Right renal pelvis (tissue), 4 donors: ENCODE measurements at places on chromosomes 13 and 19. TPM values are rescaled to one million over a fixed set of nuclear protein-coding genes. Genes with fewer than 3 reads are reported as not detected.

GAPDHS gene
- not detected for polyA plus RNA-seq

ZNF208 gene
- 7.8 TPM for polyA plus RNA-seq

MOB3A gene
- polyA plus RNA-seq, result 24.2 TPM

RASAL3 gene
- 0.50 TPM for polyA plus RNA-seq

FOXA3 gene
- polyA plus RNA-seq, result 0.43 TPM

GPR183 gene
- polyA plus RNA-seq, result 4.4 TPM

ZNF582 gene
- polyA plus RNA-seq, result 9.3 TPM

C13orf42 gene
- polyA plus RNA-seq, result 0.22 TPM

LRRC25 gene
- polyA plus RNA-seq, result 1.0 TPM

DOCK6 gene
- polyA plus RNA-seq, result 39.1 TPM

PRR20A gene
- not detected for polyA plus RNA-seq

GRCh38 chr13:48155848-48156247 is 60.9 kb upstream of the MED4 start:
- DNase-seq, result no peak

- no peak for DNase-seq
These were observed 40.8 kb downstream of the KCTD12 start for GRCh38 chr13:76845367-76845766.

DNA sequence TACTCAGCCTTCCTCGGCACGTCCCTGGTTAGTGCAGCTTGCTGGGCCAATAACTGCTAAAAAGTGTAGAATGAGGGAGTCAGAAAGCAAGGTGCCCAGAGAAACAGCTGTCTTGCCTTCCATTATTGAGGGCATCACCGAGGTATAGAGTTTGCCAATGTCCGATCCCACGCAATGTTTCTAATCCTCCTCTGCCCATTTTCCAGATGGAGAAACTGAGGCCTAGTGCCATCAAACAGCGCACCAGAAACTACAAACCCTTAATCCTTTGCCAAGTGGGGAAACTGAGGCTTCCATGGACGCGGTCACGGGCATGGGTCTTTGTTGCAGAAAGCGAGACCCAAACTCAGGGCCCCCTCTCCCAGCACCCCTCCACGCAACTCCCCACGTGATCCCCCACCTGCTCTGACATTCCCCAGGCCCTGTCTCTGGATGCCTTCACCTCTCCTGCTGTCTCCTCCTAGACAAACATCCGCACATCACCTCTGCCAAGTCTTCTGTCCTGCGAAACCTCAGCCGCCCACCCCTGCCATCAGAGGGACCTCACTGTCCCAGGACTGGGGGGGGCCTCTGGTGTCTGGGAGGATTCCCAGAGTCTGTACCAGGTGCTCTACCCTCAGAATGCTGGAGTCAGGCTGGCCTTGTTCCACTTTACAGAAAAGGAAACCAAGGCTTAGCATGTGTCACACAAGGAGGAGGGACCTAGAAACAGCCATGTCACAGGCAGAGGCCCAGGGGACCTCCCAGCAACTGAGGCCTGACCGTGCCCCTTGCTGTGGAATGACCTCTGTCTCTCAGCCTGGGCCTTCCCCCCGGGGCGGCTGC is 930 bp upstream of the PDE4C start:
- DNase-seq, result no peak

DNA sequence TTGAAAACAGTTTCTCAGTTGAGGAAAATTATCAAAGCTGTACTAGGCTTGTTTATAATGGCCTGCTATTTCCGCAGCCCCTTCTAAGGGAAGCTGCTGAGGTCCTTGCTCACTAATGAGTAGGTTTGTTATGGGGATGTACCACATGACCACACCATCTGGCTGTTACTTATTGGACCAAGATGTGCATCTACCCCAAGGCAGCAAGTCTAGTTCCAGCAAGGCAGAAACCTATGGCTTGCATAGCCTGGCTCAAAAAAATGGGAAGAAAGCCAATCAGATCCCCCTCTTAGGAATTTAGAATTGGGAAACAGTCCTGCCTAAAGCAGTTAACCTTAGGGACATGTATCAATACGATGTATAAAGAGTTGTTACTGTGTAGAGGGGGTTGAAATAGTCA is 186.5 kb upstream of the SPRY2 start:
- no peak for DNase-seq

- DNase-seq, result no peak
These were observed 81.6 kb downstream of the DPF1 start for GRCh38 chr19:38142176-38143035.

- DNase-seq, result no peak
These were observed 244.2 kb upstream of the ZNF507 start for GRCh38 chr19:32101206-32101605.

GRCh38 chr13:95044452-95045205 is 256.6 kb downstream of the ABCC4 start:
- no peak for DNase-seq

- no peak for DNase-seq
These were observed 8.5 kb downstream of the MLLT1 start for GRCh38 chr19:6271251-6271650.

GRCh38 chr13:69551193-69551592 is 556.4 kb upstream of the ATXN8OS start:
- DNase-seq, result no peak

GRCh38 chr13:76481738-76482137 is 404.5 kb downstream of the KCTD12 start:
- DNase-seq, result no peak

- DNase-seq, result no peak
These were observed 405 bp downstream of the ZNF446 start for GRCh38 chr19:58476498-58477015.

DNA sequence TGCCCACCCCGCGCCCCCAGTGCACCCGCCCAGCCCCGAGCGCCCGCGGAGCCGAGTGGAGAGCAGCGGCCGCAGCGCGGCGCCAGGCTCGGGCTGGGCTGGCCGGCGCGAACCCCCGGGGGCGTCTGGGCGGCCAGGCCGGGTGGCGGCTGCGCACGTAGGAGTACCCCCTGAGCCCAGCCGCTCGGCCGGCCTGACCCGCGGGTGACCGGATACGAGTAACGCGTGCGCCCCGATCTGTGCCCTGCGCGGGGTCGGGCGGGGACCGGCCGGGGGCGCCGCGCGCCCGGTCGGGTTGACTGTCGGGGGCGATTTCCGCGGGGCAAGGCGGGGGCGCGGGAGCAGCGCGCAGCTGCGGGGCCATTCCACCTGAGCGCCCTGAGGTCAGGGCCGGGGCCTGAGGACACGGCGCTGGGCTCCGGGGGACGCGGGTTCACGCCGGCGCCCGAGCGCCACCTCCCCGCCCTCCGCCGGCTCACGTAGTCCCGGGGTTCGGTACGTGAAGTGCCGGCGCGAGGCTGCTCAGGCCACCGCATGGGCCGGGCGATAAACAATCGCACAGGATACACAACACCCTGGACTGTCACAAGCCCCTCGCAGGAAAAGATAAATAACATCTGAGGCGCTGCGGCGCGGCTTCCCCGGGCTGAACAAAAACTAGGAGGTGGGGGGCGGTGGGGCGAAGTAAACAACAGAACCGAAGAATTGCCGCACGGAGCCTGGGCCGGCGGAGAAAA is 37.6 kb upstream of the FLT1 start:
- DNase-seq, result no peak

DNA sequence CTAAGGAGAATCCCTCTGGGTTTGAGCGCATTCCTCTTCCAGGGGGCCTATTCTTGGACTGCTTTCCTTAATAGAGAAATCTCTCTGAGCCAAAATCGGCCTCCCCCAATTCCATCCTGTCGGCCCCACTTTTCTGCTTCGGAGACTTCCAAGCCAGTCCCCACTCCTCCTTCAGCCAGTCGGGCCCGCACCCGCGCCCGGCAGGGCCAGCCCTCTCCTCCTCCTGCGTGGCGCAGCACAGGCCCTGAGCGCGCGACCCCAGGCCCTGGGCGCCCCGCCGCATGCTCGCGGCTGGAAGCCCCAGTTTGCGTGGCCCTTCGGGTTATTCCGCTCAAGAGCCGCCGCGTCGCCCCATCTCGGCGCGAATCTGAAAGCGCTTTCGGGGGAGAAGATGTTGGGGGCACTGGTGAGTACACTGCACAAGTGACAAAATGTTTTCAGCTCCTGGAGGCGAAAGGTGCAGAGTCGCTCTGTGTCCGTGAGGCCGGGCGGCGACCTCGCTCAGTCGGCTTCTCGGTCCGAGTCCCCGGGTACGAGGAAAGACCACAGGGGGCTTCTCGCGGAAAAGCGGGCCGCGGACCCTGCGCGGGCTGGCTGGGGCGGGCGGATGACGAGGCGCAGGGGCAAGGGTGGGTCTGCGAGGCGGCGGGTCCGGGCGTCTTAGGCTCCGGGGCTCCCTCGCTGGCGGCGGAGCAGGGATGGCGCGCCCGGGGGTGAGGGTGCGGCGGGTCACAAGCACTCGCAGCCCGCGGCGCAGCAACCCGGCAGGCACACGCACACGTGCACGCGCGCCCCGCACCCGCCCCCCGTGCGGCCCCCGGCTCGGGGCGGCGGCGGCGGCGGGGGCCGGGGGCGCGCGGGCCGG is at the start of gene IL17D:
IL17D (plus strand) TSS at position 785 of the 865 bp plus-strand sequence. CDS start 303 bp downstream, outside the sequence.
- no peak for DNase-seq

GRCh38 chr13:41514853-41515395 is 57.6 kb downstream of the RGCC start:
- no peak for DNase-seq

GRCh38 chr13:111304603-111305289 is 15.7 kb upstream of the TEX29 start:
- DNase-seq, result no peak

GRCh38 chr13:73065036-73065435 is 6.2 kb downstream of the KLF5 start:
- DNase-seq, result no peak

- peak; percentile 22 for DNase-seq
These were observed 64.3 kb downstream of the SPRY2 start for GRCh38 chr13:80276371-80277289.

DNA sequence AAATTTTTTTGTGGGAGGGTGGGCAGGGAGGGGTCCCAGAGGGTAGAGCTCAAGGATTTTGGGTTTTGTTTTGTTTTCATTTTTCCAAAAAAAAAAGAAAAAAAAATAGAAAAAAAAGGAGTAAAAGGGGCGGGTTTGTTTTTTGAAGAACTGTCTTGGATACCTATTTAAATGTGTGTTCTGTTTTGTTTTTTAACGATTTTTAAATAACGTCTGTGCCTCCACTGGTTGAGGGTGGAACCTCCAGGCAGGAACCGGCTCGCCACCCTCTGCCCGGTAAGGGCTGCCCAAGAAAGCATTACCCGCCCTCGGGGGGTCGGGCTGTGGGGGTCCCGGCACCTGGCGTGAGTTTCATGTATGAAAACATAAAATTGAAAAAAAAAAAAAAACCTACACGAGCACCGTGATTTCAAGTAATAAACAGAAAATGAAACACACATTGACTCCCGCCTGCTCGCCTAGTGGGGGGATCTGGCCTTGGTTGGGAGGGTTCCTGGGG is 10.4 kb downstream of the MIDN start:
- no peak for DNase-seq

DNA sequence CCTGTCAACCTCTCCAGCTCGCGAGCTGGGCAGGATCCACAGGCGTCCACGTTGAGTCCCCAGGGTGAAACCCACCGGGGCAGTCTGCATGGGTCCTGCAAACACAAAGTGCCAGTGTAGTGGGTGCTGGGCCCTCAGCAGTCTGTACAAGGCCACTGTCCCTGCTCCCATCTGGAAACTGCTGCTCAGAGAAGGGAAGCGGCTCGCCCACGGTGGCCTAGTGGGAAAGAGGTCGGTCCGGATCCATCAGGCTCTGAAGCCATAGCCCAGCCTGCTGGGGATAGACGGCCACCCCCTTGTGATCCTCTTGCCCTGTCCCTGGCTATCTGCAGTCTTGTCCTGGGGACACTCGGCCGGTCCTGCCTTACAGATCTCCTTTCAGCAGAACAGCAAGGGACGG is 2.6 kb upstream of the DIRAS1 start:
- DNase-seq, result no peak

GRCh38 chr19:35320065-35320713 is 8.8 kb upstream of the CD22 start:
- DNase-seq, result no peak

DNA sequence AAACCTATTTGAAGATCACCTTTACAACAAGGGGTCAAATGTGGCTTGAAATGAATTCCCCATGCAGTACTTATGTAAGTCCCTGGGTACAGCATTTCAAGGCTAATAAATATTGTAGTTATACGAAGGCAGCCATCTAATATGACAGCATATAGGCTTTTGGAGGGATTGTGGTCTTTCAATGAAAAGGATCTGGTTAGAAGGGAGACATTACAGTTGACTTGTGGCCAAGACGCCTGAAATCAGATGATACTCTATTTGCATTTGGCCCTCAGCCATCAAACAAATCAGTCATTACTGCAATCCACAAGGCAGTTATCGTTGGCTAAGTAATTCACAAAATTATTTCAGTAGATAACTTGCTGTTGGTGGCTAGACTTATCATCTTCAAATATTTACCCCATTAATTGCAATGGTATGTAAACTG is 242.7 kb downstream of the DCLK1 start:
- DNase-seq, result no peak

GRCh38 chr13:41470196-41470595 is 12.8 kb downstream of the RGCC start:
- no peak for DNase-seq

DNA sequence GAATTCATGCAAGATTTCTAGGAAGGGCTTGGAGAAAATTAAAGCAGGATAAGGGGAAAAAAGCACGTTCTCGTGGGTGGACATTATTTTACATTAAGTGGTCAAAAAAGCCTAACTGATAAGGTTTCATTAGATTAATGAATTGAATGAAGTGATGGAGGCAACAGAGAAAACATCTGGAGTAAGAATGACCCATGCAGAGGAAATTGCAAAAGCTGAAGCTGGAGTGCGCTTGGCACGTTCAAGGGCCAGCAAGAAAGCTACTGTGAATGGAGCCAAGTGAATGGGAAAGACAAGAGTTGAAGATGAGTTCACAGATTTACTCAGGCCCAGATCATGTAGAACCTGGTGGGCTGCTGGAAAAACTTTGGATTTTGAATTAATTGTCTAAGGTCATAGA is 777.9 kb downstream of the DACH1 start:
- DNase-seq, result no peak

DNA sequence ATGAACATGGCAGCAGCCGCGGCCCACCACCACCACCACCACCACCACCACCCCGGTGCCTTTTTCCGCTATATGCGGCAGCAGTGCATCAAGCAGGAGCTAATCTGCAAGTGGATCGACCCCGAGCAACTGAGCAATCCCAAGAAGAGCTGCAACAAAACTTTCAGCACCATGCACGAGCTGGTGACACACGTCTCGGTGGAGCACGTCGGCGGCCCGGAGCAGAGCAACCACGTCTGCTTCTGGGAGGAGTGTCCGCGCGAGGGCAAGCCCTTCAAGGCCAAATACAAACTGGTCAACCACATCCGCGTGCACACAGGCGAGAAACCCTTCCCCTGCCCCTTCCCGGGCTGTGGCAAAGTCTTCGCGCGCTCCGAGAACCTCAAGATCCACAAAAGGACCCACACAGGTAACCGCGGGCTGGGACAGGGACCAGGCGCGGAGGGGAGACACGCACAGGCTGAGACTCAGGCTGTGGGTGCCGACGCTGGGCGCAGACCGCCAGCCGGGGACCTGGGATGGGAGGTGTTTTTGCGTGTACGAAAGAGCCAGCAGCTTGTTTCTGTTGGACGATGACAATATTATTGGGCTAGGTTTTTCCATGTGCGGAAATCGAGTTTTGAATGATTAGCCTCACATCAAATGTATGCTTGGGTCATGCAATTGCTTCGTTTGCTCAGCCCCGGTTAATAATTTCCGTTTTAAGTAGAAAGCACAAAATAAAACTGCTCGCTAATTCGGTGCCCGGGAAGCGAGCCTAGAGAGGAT is 1.3 kb downstream of the ZIC2 start:
- DNase-seq, result no peak
